PC-3 (cell line): ENCODE measurements at places on chromosomes 5 and 9. TPM values are rescaled to one million over a fixed set of nuclear protein-coding genes. Genes with fewer than 3 reads are reported as not detected.

DNA sequence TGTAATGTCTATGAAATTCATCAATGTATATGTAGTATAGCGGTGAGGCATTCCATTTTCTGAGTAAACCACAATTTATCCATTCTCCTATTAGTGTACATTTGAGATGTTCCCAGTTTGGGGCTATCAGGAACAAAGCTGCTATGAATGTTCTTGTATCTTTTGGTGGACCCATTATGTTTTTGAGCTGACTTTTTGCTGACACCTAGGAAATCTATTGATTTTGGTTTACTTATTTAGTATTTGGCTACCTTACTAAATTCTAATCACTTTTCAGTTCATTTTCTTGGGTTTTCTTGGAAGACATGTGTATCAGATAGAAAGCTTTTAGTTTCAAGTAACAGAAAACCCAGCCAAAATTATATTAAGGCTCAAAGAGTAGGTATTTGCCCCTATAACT is 13.7 kb downstream of the NSG2 start:
- DNase-seq, result no peak

DNA sequence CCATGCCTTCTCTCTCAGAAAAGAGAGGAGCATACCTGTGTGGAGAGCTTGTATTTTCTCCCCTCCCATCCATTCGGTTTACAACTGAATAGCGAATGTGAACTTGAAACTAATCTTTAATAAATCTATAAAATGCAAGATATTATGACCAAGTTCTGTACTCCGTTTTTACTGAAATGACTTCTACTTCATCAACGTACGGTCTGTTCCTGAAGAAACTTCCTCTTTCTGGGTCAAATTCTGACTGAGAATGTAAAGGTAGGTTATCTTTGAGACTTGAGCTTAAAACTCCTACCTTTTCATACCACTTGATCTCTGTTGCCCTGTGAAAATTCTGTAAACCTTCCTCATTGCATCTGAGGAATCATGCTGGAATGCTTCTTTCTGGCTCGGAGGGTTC is 4.2 kb upstream of the CTNNAL1 start:
- no peak for DNase-seq

- no peak for DNase-seq
Observed at GRCh38 chr5:12099296-12099695, 195.1 kb upstream of the CTNND2 start.

DNA sequence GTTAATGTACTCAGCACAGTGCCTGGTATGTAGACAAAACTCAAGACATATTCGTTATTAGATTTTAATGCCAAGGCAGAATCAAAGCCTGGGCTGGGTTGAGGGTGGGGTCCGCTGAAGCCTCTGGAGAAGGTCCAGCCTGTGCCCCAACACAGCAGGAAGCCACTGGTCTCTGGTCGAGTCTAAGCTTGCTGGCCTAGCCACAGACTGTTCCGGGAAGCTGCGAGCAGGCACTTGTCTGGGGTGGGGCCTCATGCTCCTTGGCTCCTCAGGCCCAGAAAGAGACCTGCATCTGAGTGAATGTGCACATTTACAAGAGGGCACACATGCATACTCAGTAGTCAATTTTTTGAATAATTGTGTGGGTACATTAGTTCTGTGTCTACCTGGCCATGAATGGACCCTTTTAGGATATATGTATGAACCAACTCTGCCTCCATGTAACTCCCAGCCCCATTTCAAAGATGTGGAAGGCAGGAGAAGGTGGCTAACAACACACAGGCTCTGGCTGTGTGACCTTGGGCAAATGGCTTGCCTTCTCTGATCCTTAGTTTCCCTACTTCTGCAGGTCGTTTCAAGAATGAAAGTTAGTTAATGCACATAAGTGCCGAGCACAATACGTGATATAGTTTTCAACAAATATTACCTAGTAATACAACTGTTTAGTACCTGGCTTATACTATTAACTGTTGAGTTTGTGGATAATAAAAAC is 18.3 kb downstream of the FAT2 start:
- no peak for DNase-seq

- DNase-seq, result peak; percentile 54
Observed at GRCh38 chr5:122078116-122079110, at the start of gene LOX. LOX (minus strand) TSS chr5:122078259; CDS start chr5:122077985, 274 bp downstream.

ENDOG gene
- total RNA-seq, result 37.0 and 51.5 TPM in 2 replicates

DDX4 gene
- not detected in 2 replicates for total RNA-seq
